ENCODE measurements at places on chromosomes 4 and X.

DNA sequence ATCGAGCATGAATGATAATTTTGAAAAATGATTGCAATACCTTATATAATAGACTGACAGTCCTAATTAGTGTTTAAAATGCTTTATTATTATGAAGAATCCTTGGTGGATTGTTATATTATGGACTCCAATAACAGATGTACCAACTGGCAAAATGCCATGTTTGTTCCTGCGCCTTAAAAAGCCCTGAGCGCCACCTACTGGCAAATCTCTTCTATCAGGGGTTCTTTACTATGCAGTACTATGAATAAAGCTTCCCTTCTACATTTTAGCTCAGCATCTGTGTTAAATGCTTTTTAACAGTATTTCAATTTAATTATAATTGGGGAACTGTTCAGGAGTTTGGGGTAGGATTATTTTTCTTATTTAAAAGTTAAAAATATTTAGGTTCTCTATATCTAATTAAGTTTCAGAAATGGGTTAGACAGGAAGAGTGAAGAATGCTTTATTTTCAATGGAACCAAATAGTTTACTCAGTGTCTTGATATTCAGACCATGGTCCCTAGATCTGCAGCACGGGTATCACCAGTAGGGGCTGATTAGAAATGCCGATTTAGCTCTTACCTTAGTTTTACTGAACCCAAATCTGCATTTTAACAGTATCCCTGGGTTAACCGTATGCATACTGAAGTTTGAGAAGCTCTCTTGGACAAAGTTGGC lies 20.0 kb downstream of the CFAP97 start:
- no peak for DNase-seq

- DNase-seq: no peak
Observed at GRCh38 chr4:134365852-134366251, 164.3 kb upstream of the PABPC4L start.

DNA sequence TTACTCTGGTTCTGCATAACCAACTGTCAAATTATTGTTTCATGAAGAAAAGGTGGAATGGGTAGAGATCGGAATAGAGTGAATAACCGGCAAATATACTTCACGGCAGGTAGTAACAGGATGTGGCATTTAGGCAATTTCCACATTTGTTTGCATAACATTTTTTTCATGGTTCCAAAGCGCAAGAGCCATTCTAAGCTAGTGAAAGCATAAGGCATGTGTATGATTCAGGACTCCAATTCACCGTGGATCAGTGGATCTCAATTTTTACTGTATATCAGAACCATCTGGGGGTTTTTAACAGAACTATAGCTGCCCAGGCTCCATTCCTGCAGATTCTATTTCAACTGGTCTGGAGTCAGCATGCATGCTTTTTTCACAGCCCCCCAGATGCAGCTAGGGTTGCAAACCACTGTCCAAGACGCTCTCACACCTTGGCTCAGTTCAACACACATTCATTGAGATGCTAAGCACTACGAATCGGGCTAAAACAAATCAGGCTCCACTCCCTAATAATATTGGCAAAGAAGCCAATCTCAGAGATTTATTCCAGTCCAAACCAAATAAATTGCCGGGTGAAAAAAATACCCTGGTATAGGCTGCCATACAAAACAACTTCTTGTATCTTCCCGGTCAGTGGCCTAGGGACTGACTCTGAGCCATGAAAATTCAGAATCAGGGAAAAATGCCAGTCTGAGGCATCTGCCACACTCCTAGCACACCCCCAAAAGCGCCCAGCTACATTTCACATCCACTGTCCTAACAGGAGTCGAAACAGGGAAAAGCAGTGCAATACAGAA lies 30.0 kb downstream of the AFAP1 start:
- DNase-seq: no peak

GRCh38 chr4:125091101-125091500 lies 223.7 kb upstream of the FAT4 start:
- no peak for DNase-seq

DNA sequence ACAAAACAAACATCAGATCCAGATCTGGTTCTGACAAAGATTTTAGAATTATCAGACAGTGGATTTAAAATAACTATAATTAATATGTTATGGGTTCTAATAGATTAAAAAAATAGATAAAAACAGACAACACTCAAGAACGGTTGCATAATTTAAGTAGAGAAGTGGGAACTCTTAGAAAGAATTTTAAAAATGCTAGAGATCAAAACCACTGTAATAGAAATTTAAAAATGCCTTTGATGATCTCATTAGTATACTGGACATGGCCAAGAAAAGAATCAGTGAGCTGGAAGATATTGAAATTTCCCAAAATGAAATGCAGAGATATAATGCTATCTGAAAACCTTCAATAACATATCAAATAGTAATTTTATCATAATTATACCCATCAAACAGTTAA lies 28.3 kb upstream of the DYNLT3 start:
- DNase-seq: no peak

DNA sequence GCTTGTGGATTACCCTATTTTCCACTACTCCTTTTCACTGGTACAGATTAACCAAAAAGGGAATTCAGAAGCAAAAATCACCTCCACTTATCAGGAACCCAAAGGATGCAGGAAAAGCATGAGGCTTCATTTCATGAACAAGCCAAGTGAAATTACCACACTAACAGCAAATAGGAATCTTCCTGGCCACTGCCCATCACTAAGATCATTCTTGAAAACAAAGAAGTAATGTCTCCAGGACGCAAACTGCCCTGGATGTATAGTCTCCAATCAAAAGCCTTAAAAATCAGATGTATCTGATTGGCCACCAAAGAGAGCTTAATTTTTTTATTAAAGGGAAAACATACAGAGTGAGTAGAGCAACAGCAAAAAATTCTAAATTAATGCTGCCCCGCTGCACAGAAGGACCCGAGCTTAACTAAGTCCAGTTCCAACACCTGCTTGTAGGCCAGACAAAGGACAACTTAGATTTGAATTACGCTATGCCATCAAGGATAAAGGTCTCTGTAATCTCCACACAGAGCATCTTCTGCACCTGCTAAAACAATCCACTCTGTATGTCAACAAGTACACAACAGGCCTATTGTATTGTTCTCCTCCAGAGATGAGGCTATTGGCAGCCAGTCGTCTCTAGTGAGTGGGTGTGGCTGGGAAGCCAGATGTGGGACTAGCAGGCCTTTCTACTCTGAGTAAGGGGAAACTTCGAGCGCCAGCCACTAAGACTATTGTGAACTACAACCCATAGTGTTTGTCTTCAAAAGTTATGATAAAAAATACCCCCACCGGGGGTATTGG lies 12.4 kb downstream of the ZDHHC9 start:
- no peak for DNase-seq

GRCh38 chr4:155777971-155778735 lies 19.3 kb downstream of the GUCY1B1 start:
- DNase-seq: no peak

DNA sequence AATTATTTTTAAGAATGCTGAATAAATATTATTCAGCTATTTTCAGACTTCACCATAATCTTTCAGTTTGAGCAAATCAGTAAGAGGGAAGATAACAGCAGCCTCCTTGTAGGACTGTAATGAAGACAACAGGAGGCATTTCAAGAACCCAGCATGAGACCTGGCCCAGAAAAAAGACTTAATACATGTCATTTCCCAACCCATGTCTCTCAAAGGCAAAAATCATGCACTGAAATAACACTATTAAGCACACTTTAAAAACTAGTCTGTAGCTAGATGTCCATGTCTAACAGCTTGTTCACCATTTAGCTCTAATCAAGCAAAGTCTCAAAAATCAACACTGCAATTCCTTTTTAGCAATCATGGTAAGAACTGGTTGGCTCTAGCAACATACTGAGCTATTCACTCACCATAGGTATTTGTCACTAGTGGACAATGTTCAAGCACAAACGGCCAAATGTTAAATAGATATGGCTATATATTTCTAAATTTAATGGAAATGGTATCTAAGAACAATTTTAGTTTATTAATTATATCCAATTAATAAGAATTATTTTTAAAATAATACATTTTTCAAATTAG lies 109.9 kb downstream of the WDFY3 start:
- DNase-seq: no peak

DNA sequence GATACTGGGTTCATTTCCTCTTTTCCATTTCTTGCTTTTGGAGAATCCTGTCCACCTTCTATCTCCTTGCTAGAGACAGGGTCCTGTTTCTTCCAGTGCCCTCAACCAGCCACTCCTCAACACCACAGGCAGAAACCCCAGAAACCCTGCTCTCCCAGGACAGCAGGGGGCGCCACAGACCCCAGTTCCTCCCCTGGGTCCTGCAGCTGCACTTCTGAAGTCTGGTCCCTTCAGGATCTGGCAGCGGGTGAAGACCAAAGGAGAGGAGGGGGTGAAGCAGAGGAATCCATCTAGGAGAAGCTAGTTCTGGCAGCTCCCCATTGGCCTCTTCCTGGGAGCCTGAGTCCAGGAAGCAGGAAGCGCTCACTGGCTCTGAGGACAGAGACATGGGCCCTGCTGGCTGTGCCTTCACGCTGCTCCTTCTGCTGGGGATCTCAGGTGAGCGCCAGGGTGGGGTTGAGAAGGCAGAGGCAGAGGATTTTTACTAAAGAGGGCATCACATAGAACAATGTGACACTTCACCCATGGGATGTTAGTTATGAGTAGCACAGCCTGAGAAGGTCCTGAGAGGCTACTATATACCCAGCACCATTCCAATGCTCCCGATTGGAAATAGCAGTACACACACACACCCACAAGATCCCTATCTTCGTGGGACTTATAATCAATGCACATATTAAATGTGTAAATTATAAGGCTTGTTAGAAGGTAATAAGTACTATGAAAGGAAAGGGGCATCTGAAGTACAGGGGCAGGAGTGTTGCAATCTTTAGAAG lies at the start of gene PRSS48:
Gene PRSS48, plus strand, starts transcription at position 375 of the 776 bp plus-strand sequence. Its CDS starts 12 bp downstream, at position 387.
- DNase-seq: no peak

DNA sequence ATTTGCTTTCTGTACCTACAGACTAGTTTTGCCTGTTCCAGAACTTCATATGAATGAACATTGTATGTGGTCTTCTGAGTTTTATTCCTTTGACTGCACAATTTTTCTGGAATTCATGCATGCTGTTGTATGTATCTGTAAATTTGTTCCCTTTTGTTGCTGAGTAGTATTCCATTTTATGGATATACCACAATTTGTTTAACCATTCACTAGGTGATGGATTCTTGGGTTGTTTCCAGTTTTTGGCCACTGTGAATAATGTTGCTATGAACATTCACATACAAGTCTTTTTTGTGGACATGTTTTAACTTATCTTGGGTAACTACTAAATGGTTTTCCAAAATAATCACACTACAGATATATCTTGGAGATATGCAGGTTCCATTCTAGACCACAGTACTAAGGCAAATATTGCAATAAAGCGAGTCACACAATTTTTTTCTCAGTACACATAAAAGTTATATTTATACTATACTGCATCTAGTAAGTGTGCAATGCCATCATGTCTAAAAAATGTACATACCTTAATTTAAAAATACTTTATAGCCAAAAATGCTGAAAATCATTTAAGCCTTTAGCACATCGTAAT lies 58.7 kb downstream of the TSPAN5 start:
- DNase-seq: no peak

DNA sequence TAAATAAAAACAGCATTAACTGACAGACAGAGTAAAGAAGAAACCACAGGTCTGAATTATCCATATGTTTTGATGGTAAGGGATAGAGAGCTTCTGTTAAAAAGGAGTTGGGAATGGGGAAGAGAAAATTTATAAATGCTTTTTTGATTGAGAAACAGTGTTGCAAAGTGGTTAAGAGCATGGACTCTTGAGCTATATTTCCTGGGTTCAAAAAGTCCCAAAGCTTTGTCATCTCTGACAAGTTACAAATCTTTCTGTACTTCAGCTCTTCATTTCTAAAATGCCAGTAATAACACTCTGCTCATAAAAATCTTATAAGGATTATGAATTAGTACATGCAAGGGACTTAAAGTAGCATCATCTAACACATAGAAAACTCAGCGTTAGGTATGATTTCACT lies 62.2 kb downstream of the N4BP2 start:
- DNase-seq: no peak

DNA sequence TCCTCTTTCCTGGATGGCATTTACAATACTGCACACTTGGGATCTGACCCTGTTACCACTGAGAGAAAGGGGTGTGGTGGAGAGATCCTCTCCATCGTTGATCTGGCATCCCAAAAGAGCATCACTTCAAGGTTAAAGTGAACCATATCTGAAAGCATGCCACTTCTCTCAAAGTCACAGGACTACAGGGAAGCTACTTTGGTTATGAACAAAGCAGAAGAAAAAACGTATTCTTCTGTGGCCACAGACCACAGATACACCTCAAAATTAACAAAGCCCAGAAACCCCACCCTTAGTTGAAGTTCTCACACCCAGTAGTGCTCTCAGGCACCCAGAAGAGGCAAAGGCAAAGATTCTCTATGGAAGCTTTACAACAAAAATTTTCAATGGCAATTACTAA lies 108.3 kb downstream of the JADE1 start:
- DNase-seq: no peak

- no peak for DNase-seq
Observed at GRCh38 chrX:152637649-152638442, at the start of gene GABRQ. TSS of gene GABRQ (plus strand) at chrX:152637895. CDS start at chrX:152638203, 308 bp downstream.

DNA sequence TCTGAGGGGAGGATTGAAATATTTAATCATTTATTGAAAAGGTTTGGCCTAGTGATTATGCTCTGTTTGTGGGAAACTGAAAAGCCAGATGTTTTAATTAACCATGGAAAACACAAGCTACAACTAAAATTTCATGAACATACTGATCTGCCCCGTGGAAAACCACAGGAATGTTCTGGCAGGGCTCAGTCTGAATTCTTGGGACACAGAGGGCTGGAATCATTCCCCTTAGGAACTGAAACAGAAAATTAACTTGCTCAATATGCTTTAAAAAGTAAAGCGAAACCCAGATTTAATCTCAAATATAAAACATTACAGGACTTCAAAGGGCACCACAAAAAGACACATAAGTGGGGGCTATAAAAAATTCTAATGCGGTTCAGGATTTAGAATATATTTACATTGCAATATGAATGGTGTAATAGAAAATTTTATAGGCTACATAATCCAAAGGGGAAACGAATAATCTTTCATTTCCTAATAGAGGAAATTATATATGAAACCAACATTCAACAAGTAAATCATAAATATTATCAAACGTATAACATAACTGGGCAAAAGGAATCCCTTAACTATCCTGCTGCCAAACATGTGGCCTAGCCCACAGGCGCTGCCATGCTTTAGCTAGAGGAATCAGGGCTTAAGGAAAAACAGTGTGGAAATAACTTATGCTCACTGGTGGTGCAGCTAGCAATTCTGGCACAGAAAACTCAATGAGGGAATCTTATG lies 70.9 kb downstream of the APBB2 start:
- DNase-seq: no peak

- DNase-seq: no peak
Observed at GRCh38 chr4:138898282-138898681, 117.3 kb upstream of the NOCT start.

- DNase-seq: no peak
Observed at GRCh38 chrX:20974326-20974725, 399.9 kb upstream of the CNKSR2 start.

DNA sequence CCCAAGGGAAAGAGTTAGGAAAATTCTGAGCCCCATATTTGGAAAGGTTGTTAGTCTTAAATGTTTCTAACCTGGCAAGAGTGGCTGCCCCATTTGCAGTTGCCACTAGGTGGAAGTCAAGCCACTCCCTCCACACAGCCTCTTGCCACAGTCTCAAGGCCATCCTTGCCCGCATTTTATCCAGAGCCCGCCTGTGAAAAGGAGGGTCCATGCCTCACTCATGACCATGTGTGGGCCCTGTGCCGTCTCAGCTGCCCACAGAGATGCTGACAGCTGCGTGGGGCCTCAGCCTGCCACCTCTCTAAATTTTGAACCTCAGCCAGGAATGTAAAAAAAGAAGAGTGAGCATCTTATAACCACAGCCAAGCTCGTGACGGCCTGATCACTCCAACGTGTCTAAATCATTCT lies 201.5 kb upstream of the FAM241A start:
- DNase-seq: no peak

- DNase-seq: no peak
Observed at GRCh38 chr4:73901031-73901430, 31.8 kb downstream of the CXCL1 start.

All from activated CD4-positive, alpha-beta T cell treated with anti-CD3 and anti-CD28 coated beads, Interleukin-2, amount 50 U/mL, for 24 hours (primary cell).